GM12891 (cell line): ENCODE measurements at places on chromosomes 1 and 21.

GRCh38 chr1:77395051-77395450 lies 113.2 kb downstream of the AK5 start:
- DNase-seq, result no peak

GRCh38 chr1:56029319-56030003 lies 549.9 kb downstream of the PLPP3 start:
- no peak for DNase-seq

- DNase-seq, result no peak
Measured at GRCh38 chr1:33346927-33347649, 26.2 kb upstream of the A3GALT2 start.

DNA sequence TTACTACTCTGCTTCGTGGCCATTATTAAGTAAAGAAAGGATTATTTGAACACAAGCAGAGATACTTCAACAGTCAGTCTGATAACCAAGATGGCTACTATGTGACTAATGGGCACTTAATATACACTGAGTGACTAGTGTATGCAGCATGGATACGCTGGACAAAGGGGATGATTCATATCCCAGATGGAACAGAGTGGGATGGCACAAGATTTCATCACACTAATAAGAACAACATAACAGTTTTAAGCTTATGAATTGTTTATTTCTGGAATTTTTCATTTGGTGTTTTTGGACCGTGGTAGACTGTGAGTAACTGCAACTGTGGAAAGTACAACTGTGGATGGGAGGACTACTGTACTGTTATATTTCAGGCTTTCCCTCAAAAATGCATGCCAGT lies 9.4 kb downstream of the ZCCHC17 start:
- no peak for DNase-seq

GRCh38 chr21:28725396-28725795 lies 267.3 kb downstream of the LTN1 start:
- no peak for DNase-seq

DNA sequence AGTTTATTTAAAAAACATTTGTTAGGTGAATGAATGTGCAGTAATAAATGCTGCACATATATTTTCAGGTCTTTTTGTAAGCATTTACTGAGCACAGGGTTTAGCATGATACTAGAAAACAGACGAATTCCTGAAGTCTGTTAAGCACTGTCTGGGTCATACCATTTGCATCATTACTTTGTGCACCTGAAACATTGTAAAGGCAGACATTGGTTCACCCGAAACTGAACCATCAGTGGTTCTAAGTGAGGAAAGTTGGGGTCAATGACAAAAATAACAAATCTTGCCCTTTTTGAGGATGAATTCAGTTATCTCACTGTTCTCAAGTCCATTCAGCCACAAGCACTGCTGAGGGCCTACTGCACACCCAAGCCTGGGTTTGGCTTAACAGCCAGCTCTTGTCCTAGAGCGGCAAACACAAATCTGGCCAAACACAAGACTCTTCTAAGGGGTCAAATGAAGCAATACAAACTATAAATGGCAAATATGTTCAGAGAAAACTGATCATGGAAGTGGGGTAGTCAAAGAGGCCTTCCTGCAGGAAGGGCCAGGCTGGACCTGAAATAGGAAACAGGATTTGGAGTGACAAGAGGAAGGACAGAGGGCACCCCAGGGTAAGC lies 21.8 kb downstream of the TRABD2B start:
- no peak for DNase-seq
